ENCODE measurements at places on chromosomes 5 and 9.

DNA sequence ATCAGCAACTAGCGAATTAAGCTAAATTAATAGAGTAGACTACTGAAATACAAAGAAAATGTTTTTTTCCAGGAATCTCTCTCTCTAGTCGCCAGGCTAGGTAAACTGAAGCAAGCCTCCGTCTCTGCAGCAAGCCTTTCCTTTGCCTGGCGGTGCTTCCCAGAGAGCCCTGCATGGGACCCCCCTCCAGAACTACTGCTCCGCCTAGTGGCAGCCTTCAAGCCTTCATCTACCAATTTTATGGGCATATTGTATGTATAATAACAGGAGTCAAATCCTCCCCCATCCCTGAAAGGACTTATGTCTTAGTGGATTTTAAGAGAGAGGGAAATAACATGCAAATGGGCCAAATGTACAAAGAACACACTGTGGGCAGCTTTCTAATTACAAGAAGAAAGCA, 241.9 kb downstream of the SAXO1 start:
- no peak for DNase-seq

DNA sequence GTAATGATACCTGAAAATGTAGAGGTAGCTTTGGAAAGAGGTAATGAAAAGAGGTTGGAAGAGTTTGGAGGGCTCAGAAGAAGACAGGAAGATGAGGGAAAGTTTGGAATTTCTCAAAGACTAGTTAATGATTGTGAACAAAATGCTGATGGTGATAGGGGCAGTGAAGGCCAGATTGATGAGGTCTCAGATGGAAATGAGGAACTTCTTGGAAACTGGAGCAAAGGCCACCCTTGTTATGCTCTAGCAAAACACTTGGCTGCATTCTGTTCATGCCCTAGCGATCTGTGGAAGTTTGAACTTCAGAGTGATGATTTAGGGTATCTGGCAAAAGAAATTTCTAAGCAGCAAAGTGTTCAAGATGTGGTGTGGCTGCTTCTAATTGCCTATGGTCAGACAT, 161.2 kb upstream of the SPEF2 start:
- no peak for DNase-seq

DNA sequence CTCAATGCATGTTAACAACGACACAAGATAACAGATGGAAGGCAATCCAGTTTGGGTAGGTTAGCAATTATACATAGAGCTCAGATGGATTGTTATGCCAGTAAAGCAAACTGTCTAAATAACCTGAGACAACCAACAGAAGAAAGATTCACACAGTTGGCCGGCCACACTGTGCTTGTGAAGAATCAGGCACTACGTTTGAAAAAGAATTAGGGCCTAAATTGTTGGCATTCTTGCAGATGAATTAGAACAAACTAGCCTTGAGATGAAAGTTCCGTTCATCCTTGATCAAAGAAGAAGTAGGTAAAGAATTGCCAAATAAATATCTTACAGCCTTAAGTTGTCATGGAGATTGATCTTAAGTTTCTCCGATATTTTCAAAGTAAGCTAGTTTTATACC, 210.6 kb downstream of the CDH18 start:
- no peak for DNase-seq

GRCh38 chr5:98504505-98504904, 269.0 kb upstream of the RGMB start:
- DNase-seq, result no peak

DNA sequence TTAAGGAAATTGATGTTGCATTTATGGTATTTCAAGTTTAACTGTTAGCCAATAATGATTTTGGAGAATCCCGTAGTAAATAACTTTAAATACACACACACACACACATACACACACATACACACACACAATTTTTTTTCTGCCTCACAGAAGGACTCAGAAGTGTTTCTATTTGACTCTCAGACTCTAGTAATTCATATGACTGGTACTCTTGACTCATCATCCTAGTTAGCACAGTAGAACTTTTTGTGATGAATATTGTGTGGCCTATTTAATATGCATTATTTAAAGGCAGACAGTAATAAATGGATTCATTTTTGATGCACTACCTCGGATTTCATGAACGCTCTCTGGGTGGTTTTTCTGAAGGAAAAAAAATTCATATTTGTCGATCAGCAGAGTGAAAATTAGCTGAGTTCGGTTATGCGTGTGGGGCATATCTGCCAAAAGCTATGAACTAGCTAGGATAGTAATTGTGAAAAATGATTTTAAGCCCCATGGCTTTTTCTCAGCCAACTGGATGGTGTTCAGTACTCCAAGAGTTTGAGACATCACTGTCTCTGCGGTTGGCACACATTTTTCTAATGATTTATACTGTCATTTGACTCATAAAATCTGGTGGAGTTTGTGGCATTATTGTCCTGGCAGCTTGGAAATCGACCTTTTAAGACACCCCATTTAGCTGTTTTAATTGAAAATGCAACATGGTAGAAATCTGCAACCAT, 102.2 kb downstream of the PCSK5 start:
- no peak for DNase-seq

GRCh38 chr9:35801328-35802128, 10.1 kb downstream of the NPR2 start:
- no peak for DNase-seq

GRCh38 chr9:128191406-128192046, at the start of gene CIZ1:
CIZ1 (minus strand) TSS chr9:128191572; CDS start chr9:128190857, 715 bp downstream.
- DNase-seq, result peak; percentile 78

- no peak for DNase-seq
Observed at GRCh38 chr5:98722188-98722587, 51.3 kb upstream of the RGMB start.

GRCh38 chr5:150377964-150378694, 20.6 kb downstream of the TCOF1 start:
- DNase-seq, result no peak

GRCh38 chr5:10355071-10355889, 1.8 kb downstream of the MARCHF6 start:
- DNase-seq, result no peak

GRCh38 chr5:151686674-151687407, at the start of gene SPARC:
SPARC (minus strand) TSS chr5:151686915; CDS start chr5:151676188, 10,727 bp downstream.
- no peak for DNase-seq

GRCh38 chr5:176521286-176521685, 15.9 kb downstream of the RNF44 start:
- DNase-seq, result no peak

GRCh38 chr5:39419796-39420195, 5.0 kb downstream of the DAB2 start:
- DNase-seq, result no peak

Measured in stimulated activated CD4-positive, alpha-beta T cell treated with anti-CD3 and anti-CD28 coated beads, Interleukin-4, amount 100 ng/mL, for 1 hour (primary cell).